Kidney epithelial cell (primary cell): ENCODE measurements at places on chromosomes 12 and 14.

DNA sequence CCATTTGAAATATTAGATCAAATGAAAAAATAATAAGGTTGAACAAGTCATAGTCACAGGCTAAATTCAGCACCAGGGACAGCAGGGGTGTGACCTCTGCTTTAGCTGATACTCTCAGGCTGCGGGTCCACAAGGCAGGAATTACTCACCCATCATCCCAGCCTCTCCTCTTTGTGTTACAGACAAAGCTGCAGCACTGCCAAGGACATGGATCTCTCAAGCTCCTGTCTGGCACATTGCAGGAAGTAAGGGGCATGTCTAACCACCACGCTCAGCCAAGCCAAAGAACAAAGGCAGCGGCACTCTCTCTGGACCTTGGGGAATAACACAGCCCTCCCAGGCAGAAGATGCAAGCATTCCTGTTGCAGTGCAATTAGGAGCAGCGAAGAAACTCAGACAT, 783.8 kb downstream of the VRK1 start:
- DNase-seq: no peak

- DNase-seq: no peak
These were observed 74.4 kb downstream of the ANKS1B start for GRCh38 chr12:99910342-99910741.

DNA sequence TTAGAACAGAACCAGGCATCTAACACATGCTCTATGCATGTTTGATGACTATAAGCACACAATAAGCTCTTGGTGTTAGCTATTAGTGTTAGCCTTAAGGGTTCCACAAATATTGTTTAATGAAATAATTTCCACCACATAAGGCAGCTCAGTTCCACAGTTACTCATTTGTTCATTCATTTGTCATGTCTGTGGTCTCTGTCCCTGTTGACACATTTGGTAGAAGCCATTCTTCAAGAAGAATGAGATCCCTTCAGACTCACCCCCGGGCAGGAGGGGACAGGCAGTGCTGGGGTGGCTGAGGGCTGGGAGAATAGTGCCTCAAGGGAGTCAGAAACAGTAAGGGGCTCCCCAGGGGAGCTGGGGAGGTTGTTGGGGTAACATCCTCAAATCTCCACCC, 3.7 kb upstream of the FAIM2 start:
- DNase-seq: no peak

DNA sequence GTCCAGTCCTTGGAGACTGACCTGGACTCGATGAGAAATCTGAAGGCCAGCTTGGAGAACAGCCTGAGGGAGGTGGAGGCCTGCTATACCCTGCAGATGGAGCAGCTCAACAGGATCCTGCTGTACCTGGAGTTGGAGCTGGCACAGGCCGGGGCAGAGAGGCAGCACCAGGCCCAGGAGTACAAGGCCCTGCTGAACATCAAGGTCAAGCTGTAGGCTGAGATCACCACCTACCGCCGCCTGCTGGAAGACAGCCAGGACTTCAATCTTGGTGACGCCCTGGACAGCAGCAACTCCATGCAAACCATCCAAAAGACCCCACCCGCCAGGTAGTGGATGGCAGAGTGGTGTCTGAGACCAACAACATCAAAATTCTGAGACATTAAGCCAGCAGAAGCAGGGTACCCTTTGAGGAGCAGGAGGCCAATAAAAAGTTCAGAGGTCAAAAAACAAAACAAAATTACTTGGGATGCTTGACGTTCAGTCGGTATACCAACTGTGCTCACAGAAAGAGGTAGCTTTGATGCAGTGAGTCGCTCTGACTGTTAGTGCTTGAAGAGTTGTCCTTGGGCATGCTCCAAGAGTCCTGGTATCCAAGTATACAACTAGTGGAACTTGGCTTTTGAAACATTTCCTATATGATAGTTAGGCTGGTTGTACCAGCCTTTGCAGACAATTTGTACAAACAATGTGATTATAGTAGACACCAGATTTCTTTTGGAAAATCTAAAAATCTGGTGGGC, 4.8 kb downstream of the MED6 start:
- DNase-seq: no peak

DNA sequence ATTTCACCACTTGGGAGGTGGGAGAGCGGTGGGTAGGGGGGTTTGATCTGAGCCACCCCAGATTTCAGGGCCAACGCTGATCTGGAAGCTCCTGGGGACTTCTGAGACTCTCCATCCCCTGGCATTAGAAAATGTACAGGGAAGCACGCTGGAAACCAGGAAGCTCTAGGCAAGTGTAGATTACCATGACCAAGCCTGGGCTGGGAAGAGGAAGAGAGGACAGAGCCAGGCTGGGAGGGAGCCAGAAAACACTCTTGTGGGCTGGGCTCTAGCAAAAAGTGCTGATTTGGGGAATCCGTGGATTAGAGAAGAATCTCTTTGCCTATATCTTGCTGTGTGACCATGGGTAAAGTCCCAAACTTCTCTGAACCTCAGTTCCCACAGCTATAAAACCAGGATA, 236.7 kb downstream of the BCL11B start:
- no peak for DNase-seq

GRCh38 chr12:2380946-2381345, 328.2 kb downstream of the CACNA1C start:
- DNase-seq: no peak

GRCh38 chr12:89386138-89386537, 33.8 kb upstream of the DUSP6 start:
- no peak for DNase-seq

DNA sequence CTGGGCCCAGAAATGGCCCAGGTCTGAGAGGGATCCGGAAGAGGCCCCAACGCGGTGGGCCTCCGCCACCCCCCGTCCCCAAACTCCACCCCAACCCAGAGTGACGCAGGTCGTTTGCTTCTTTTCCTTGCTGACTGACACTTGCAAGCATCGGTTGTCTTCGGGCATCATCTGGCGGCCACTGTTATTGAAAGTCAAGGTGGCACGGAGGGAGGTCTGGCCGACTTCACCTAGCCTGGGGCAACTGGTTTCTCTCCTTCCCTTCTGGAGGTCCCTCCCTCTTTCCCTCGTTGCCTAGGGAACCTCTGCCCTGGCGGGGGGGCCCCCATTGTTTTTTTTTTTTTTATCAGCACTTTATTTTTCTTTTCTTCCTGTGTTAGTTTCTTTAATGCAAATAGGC, 241.8 kb downstream of the ALG10 start:
- DNase-seq: no peak
